ENCODE measurements at places on chromosomes 6 and 20.
A peak's percentile ranks its signal among the peaks of the same experiment; 100 is the strongest.

- peak; percentile 94 for DNase-seq
These were observed at the start of gene ZBTB12 for GRCh38 chr6:31901953-31902643. Gene ZBTB12 (minus strand): TSS chr6:31902086. CDS start chr6:31901305, 781 bp downstream.

- no peak for DNase-seq
These were observed 71.8 kb upstream of the FBXO30 start for GRCh38 chr6:145886228-145886956.

DNA sequence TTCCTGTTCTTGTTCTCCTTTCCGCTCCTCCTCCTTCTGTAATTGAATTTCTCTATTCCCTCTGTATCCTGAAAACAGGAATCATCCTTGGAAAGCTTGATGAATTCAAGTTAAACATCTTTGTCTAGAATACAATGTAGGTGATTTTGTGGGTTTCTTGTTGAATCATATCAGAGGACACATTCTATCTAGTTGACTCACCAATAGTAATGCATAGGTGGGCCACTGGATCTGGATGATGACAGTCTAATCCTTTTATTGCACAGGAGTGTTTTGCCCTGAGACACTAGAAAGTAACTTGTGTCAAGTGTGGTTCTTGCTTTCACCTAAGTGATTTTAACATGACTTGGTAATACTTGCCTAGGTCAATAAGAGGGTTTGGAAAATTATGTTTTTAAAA is 164.3 kb downstream of the RFPL4B start:
- no peak for DNase-seq

DNA sequence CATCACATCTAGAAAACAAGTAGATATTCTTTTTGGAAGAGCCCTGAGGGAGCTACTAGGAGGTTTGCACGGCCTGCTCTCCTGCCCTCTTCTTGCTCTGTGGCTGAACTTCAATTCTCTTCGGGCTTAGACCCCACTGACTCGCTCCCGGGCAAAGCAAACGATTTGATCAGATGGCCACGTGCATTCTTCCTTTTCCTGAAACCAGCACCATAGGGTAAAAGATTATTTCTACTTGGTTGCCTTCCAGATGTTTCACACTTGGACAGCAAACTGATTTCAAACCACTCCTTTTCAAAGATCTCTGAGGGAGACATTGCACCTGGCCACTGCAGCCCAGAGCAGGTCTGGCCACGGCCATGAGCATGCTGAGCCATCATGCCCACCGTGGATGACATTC is at the start of gene SLC22A1:
TSS of gene SLC22A1 (plus strand) at position 258 of the 400 bp plus-strand sequence. CDS start at position 379, 121 bp downstream.
- no peak for DNase-seq

DNA sequence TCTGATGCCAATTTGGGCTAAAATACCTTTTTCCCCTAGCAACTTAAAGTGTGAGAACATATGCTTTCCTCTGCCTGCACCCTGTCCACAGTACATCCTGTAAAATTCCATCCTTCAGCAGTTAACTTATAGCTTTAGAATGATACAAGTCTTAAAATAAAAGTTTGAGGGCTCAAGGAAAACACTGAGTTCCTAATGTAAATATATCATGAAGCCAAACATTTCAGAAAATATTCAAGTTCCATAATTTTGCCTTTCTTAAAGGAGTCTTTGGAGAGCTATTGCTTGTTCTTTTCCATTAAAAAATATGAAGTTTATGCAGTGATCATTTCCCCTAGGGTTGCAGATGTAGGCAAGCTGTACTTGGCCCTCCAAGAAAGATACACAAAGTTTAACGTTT is 303.8 kb downstream of the COL12A1 start:
- DNase-seq, result no peak

DNA sequence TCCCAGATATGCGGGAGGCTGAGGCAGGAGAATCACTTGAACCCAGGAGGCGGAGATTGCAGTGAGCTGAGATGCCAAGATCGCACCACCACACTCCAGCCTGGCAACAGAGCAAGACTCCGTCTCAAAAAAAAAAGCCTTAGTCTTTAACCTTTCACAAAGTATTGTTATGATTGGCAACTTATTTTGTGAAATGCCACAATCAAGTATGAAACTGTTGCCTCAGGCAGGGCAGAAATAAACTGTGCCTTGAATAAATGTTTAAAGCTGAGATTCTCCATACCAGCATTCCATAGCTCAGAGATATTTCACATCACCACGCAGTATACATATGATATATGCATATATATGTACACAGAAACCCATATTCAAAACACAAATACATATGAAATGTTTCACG is 120.1 kb upstream of the CCDC28A start:
- no peak for DNase-seq

DNA sequence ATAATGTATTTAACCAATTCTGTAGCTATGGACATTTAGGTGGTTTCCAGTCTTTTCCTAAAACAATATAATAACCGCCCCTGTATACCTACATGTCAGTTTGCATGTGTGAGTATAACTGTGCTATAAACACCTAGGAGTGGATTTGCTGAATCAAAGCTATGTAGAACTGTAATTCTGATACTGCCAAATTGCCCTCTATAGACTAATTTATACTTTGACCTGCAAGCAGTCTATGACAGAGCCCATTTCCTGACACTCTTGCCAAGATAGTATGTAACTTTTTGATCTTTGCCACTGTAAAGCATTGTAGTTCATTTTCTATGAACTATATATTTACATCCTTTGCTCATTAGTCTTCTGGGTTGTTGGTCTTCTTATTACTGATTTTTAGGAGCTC is 19.5 kb downstream of the FERMT1 start:
- DNase-seq, result no peak

GRCh38 chr6:160300076-160300695 is 41.6 kb upstream of the SLC22A2 start:
- DNase-seq, result no peak

- no peak for DNase-seq
These were observed 86.3 kb downstream of the SOX4 start for GRCh38 chr6:21679761-21680265.

DNA sequence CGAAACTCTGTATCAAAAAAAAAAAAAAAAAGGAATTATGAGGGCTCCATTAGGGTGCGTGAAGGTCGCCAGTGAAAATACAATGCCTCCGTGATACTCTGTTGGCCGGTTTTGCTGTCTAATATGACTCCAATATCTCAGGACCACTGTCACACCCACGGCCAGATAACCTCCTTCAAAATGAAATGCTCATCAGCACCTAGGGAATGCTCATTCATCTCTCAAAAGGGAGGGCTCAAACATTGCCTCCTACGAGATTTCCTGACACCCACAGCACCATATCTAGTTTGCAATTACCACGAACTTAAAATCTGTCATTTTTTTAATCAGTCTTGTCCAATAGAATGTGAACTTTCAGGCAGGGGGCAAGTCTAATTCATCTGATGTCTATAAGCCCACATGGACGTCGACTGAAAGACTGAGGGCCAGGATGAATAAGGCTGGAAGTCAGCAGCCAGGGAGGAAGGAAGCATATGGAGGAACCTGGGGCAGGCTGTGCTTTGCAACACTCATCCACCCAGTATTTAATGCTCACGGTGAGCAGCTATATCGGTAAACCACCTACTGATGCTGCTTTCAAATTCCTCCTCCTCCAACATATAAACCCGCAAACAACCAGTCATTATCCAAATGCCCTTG is 42.8 kb downstream of the MAP3K5 start:
- DNase-seq, result no peak

DNA sequence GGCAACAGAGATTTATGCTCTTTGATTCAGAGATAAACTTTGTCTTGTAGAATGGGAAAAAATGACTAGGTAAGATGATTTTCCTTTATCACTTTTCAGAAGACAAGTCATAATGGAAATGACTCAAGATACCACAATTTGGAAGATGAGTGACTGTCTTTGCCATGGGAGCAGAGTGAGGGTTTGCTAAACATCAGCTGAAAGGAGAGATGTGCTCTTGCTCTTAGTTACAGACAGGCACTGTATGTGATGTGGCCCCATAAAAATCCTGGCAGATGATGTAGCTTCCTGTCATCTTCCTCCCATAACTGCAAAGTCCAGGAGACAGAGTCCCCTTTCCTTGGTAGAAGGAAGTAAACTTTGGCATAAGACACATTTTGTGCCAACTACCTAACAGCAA is 47.6 kb downstream of the BACH2 start:
- DNase-seq, result no peak

DNA sequence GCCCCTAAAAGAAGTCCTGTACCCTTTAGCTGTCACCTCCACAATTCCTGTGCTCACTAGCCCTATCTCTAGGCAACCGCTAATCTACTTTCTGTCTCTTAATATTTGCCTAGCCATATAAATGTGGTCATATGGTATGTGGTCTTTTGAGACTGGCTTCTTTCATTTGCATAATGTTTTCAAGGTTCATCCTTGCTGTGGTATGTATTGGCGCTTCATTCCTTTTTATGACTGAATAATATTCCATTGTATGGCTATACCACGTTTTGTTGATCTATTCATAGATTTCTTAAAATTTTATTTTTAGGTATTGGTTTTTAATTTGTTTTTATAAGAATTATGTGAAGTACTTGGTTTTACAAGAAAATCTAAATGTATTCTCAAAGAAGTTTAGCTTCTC is 70.0 kb downstream of the MAP3K4 start:
- no peak for DNase-seq

- no peak for DNase-seq
These were observed 133.8 kb downstream of the CLIC5 start for GRCh38 chr6:45881705-45882467.

- no peak for DNase-seq
These were observed 6.7 kb downstream of the SFT2D1 start for GRCh38 chr6:166335378-166336302.

DNA sequence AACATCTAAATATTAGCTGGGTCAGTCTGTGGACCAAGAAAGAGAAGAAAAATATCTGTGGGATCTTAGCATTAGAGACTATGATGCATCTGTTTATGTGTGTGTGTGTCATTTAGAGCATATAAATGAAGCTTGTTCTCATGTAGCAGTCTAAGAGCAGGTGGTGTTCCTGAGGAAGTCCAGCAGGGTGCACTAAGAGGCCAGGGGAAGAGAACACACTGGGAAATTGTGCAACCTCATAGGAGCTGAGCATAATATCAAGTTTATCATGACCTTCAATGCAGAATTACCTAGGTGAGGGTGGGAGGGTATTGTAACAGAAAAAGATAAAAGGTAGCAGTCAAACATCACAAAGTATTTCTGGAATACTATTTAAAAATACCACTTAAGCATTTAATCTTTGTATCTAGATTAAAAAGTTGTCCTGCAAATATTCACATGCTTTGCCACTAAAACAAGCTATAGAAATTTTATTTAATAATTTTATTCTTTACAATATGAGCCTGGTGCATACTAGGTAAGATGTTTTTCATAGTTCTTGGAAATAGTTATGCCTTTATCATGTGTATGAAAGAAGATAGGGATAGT is 80.5 kb downstream of the SMPDL3A start:
- DNase-seq, result peak; percentile 78

GRCh38 chr6:81026041-81026553 is 726.4 kb downstream of the TENT5A start:
- no peak for DNase-seq

- no peak for DNase-seq
These were observed 145.6 kb upstream of the ID4 start for GRCh38 chr6:19691465-19692167.

DNA sequence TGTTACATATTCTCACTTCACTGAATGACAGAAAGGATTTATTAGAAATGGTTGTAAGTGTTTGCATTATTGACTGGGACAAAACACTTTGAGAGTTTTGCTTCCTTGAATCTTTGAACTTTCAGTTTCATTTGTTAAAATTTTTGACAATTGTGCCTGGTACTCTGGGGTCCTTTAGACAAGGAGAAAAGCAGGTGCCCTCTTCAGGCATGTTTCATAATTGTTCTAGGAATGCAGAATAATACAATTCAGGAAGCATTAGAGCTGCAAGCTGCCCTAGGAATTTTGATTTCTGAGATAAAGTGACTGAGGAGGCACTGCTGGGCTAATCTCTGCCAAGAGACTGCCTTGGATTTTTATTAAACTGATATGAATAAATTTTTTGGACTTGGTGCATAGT is 49.7 kb downstream of the TOP1 start:
- DNase-seq, result peak; percentile 33

GRCh38 chr6:55678330-55679224 is 99.6 kb upstream of the HMGCLL1 start:
- no peak for DNase-seq

DNA sequence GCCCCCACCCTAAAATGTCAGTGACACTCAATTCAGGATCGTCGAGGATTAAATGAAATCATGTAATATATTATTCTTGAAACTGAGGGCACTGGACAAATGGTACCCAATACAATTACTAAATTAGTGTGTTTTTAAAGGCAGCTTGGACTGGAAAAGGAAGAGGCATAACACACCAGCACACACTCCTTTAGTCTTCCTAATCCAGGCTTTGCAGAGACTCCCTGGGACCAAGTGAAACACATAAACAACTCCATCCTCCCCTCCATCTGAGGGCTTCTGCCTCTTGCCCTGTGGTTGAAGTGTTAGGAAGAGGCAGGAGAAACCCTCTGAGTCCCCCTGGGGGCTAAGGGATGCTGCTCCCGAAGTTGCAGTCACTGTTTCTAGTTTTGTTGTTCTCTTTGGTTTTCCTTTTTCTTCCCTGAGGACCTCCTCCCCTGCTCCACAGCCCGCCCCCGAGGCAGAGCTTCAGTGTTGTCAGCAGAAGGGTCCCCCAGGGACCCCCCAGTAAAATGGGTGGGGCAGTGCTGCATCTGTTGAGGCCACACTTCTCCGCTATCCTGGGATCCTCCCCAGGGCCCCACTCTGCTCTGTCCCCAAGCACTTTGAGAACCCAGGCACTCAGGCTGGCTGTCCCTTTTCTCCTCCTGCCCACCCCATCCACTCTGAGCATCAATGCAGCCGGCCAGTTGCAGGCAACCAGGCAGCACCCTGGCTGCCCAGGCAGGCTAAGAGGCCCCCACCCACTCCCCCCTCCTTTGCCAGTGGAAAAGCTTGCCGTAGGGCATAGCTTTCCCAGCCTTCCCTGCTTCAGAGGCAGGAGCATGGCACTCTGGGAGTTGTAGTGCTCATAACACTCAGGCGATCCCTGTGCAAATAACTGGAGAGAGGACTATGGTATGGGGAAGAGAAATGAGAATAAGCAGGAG is 5.9 kb downstream of the TMEM63B start:
- DNase-seq, result peak; percentile 57

GRCh38 chr6:4472969-4473642 is 303.1 kb upstream of the CDYL start:
- DNase-seq, result peak; percentile 23

Data from NCI-H1105 treated with DMSO at 0.1 percent for 48 hours (cell line).